Mammary epithelial cell (primary cell): ENCODE measurements at places on chromosomes 1 and 21.

DNA sequence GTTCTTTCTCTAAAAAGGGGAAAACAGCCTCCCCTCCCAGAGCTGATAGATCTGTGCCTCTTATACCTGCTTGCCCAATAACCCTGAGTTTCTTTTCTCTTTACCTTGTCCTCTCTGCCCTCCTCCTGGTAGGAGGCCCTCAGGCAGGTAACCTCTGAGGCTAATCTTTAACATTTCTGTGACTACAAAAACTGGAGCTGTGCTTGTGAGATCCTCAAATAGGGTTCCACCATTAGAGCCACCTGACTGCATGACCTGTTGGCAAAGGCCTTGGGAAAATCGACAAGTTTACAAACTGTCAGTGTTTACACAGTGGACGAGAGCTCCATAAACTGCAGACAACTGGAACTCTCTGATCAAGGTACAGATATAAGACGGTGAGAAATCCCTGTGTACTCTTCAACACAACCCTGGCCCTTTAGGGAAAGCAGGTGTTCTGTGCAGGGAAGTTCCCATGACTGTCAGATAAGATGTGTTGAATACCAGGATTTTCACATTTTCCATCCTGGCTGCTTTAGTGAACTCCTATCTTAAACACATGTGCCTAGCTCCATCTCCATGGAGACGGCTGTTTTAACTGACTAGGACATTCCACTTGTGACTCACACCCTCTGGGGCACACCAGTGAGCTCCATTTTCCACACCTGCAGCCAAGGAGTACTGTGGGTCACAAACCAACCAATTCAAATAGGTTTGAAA lies 38.3 kb downstream of the ECE1 start:
- peak; percentile 96 for DNase-seq

- no peak for DNase-seq
Observed at GRCh38 chr1:99177465-99177864, 86.8 kb upstream of the PLPPR4 start.

GRCh38 chr1:168442931-168443330 lies 100.9 kb downstream of the XCL2 start:
- no peak for DNase-seq

GRCh38 chr1:225425201-225425786 lies 2.5 kb downstream of the LBR start:
- peak; percentile 62 for DNase-seq

DNA sequence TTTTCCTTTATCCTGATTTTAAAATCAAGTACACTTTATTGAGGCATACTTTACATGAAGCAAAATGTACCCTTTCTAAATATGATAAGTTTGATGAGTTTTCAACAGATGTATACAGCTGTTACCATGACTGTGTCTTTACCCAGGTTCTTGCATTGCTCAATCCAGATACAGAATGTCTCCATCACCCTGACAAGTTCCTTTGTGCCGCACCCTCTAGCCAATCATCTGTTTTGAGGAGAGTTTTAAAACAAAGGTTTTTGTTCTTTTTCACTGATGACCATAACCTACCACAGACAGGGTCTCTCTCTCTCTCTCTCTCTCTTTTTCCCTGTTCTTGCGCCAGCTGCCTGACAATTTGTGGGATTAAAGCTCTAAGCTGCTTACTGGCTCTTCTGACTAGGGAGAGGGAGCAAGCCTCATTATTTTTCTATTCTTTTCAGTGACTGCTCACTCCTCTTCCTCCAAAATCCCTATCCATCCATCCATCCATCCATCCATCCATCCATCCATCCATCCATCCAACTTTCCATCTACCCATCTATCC lies 1.2 kb upstream of the KCNE1 start:
- DNase-seq = no peak

DNA sequence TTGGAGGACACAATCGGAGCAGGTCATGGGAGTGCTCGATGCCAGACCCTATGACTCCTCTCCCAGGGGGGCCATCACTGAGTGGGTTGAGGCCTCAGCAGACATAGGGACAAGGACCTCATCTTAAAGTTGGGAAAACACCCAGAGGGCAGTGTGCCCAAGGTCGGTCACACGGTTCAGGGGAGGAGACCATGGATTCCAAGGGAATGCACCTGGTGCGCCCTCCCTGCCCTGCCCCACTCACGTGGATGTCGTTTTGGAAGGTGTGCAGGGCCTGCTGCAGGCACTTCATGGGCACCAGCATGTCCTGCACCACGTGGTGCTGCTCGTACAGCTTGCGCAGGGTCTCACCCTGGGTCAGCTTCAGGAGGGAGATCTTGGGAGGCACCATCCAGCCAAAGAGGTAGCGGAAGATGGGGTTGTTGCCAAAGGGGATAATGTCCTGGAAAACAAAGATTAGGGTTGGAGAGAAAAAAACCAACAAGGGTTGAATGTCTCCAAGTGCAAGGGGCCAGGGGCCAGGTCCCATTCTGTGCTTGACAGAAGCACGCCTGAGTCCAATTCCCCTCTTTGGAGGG lies 33.1 kb downstream of the DHCR24 start:
- DNase-seq = no peak

- DNase-seq = no peak
Observed at GRCh38 chr1:207076181-207076955, 12.3 kb upstream of the C4BPB start.

DNA sequence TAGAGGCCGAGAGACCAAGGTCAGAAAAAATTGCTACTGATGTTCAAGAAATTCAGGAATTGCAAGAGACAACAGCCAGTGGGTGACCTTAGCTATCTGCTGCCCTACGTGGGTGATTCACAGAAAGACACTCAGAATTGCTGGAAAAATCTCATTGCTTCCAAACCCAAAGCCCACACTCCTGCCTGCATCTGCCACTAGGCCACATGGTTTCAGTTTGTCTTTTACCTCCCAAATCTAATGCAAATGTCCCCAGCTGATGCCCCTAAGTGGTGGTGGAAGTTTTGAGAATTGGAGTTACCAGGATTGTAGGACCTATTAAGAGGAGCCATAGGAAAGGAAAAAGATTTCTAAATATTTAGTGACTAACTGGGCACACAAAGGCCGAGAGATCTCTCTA lies 341.5 kb upstream of the CHRM3 start:
- DNase-seq = no peak

- DNase-seq = peak; percentile 66
Observed at GRCh38 chr1:67614511-67614934, 70.5 kb upstream of the GADD45A start.

DNA sequence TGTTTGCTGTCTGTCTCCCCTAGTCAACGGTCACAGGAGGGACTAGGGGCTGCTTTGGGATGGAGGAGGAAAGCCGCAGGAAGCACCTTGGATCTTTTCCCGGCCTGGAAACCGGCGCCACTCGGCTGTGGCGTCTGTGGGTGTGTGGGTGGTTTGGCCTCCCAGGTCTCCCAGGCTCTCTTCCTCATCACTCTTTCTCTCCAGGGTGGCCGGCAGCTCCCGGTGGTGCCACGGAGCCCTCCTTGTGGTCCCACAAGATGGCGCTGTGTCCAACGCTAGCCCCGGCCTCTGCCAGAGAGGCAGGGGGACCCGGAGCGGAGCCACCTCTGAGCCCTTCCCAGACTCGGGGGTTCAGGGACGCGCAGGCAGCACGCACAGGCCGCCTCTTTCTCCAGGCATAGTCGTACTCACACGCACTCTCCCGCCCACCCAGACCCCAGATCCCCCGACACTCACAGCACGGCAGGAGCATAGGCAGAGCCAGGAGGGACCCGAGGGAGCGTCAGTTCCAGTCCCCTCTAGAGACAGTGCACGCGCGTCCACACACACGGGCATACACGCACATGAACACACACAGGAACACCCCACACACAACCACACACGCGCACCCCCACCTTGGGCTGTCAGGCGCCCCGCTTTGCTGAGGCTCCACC lies 31.2 kb downstream of the CDCP2 start:
- peak; percentile 44 for DNase-seq

DNA sequence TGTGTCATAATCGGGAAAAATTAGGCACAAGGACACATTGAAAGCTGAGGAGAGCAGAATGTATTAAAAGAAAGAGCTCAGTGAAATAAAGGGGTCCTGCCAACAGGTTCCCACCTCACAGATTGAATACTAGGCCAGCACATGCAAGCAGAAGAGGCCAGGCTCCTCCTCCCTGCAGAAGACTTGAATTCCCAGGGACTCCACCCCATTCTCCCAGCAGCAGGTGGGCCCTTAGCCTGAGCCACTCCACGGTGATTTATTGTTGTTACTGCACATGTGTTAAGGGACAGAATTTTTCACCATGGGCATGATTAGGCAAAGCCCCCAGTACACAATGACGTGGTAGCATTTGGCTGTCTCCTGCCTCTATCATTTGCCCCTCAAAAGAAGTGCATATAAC lies 1844.7 kb downstream of the NCAM2 start:
- DNase-seq = no peak

DNA sequence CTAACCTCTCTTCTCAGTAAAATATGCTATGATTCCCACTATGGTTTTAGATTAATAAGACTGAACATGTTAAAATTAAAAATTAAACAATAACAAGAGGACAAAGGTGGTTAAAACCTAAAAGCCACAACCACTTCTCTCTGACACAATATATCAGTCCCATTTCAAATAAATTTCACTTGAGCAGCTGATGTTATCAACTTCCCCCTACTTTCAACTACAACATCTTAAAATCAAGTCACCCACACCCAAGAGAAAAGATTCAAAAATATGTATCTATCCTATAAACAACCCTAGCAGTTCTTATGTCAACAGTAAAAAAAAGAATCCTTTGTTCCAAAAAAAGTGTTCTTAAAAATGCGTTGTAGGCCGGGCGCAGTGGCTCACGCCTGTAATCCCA lies 7.5 kb downstream of the PUM1 start:
- DNase-seq = no peak

DNA sequence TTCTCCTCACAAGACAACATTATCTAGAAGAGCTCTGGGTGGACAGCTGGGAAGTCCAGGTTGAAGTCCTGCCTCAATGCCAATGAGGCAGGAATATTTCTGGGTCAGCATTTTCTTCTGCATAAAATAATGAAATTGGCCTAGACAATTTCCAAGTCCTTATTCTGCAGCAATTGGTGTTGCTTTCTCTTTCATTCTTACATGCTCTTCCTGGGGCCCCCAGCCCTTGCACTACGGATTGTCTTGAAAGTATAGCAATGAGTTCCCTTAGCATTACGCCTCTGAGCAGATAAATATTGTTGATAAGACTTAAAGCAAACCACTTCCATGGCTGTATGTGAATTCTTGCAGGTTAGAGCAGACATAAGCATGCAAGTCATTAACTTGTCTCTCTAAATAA lies 188.5 kb downstream of the TGFBR3 start:
- no peak for DNase-seq

- DNase-seq = no peak
Observed at GRCh38 chr1:218367118-218367517, 22.0 kb downstream of the TGFB2 start.

- peak; percentile 26 for DNase-seq
Observed at GRCh38 chr1:67948151-67949080, 102.0 kb downstream of the DIRAS3 start.

GRCh38 chr1:92934395-92935378 lies 26.6 kb downstream of the DIPK1A start:
- DNase-seq = peak; percentile 11

GRCh38 chr1:46480959-46481646 lies 8.5 kb upstream of the DMBX1 start:
- DNase-seq = no peak
